ENCODE measurements at places on chromosomes 6 and 20. TPM values are rescaled to one million over a fixed set of nuclear protein-coding genes. Genes with fewer than 3 reads are reported as not detected.
A peak's percentile ranks its signal among the peaks of the same experiment; 100 is the strongest.

The TFAP2A gene
- not detected for total RNA-seq

The RNF182 gene
- total RNA-seq: 2.9 TPM

The RGS17 gene
- 7.8 TPM for total RNA-seq

The BMP6 gene
- total RNA-seq: 1.3 TPM

The OOEP gene
- total RNA-seq: not detected

The FHL5 gene
- not detected for total RNA-seq

The LRFN2 gene
- not detected for total RNA-seq

The EIF2S2 gene
- 223 TPM for total RNA-seq

The GPR6 gene
- not detected for total RNA-seq

- DNase-seq: no peak
Observed at GRCh38 chr6:16521528-16521927, 239.7 kb downstream of the ATXN1 start.

DNA sequence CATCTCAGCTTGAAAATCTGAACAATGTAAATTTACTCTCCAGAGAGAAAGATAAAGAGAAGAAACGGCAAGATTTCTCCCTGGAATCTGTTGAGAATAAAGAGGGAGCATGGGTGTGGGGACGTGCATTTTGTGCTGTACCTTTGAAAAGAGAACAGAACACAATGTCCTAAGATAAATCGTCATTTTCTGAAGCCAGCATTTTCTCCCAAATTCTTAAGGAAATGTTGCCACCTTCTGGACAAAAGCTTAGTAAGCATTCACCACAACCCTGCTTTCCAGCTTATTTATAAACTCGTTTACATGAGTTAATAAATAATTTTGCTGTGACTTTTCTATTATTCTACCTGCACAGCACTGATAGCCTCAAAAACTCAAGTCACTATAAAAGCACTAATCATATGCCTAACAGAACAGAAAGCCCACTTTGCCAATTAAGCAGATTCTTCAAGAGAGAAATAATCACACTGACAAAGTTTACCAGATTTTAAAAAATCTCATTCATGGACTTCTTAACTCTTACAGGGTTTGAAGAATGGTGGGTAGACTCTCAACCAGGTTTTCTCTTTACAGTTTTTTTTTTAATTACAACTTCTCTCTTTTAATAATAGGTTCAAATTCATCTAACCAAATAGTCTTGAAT is 155.8 kb downstream of the MBOAT1 start:
- DNase-seq: peak; percentile 74

- DNase-seq: no peak
Observed at GRCh38 chr6:136306466-136306865, 16.8 kb upstream of the BCLAF1 start.

DNA sequence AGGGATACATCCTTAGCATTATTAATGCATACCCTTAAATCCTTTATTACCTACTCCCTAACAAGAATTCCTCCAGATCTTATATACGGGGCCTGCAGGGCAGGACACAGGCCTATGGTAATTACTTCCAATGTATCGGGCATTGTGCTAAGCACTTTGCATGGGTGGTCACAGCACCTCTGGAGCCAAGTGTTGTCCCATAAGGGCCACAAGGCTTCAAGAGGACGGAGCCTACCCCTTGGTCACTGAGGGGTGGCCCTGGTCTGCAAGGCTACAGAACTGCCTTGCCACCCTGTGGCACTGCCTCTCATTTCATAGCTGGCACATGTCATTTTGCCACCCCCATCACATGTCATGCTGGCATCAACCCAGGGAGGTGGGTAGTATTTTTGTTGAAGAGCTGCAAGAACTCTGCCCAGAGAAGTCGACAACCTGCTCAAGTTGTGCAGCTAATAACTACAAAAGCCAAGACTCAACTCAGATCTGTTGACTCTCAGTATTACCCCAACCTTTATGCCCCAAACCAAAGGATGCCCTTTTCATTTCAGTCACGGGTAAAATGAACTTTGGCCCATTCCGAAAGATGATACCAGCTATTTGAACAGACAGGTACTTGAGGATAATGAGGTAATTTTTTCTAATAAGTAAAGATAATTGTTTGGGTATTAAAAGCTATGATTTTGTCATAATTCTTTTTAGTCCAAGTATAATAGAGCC is 144.1 kb upstream of the AKAP12 start:
- DNase-seq: no peak

GRCh38 chr6:88004707-88005106 is 42.9 kb upstream of the SPACA1 start:
- no peak for DNase-seq

DNA sequence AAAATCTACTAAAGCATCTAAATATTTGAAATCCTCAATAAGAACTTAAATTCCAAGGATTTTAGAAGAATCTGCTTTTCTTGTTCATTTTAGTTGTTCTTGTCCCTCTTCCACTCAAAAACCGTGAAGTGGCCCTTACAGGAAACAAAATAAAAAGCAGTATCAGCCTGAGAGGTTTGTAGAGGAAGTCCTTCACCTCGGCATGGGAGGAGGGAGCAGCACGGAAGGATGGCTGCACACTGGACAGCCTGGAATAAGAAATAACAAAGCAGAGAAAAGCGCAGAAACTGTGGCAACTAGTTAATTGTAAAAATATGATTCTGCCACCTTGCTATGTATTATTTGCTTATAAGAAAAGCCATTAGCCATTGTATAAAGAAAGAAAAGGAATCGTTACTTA is 46.1 kb downstream of the RALGAPA2 start:
- DNase-seq: no peak

GRCh38 chr20:38894091-38894847 is 31.9 kb upstream of the FAM83D start:
- no peak for DNase-seq

GRCh38 chr6:44105146-44105545 is 22.1 kb downstream of the MRPL14 start:
- DNase-seq: no peak

GRCh38 chr20:23162887-23163286 is 76.8 kb upstream of the CD93 start:
- DNase-seq: no peak

- DNase-seq: no peak
Observed at GRCh38 chr6:996271-996852, 303.4 kb upstream of the EXOC2 start.

- peak; percentile 22 for DNase-seq
Observed at GRCh38 chr6:135481783-135482369, 15.7 kb downstream of the AHI1 start.

DNA sequence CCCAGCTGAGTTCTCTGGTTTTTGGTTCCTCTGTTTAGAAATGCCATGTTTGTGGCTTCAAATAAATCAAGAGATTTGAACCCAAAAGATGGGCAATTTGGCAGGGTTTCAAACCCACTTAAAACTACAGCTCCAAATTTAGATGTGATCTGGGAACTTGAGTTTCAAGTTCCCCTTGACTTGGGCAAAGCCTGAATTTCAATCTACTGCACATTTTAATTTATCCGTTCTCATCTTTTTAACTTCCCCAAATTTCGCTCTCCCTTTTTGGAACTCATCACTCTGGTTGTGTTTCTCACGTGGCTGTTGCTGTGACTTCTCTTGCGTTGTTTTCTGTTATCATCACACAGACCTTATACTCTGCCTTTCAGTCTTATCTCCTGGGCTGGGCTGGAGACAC is 230.9 kb downstream of the CDC5L start:
- DNase-seq: no peak

DNA sequence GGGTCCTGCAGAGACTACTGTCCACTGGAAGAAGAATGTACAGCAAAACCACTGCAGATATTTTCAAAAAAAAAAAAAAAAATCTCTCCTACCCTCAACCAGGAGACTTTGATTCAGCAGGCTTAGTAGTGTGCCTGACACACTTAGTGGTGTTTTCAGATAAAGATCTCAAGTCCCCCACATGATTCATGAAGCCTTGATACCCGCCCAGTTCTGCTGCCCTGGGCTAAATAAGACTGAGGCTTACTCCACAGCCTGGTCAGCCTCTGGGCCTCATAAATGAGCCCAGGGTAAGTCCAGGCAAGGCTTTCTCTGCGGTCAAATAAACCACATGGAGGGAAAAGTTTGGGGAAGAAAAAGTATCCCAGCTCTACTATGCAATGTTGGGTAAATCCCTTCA is 222.1 kb upstream of the ARID1B start:
- no peak for DNase-seq

DNA sequence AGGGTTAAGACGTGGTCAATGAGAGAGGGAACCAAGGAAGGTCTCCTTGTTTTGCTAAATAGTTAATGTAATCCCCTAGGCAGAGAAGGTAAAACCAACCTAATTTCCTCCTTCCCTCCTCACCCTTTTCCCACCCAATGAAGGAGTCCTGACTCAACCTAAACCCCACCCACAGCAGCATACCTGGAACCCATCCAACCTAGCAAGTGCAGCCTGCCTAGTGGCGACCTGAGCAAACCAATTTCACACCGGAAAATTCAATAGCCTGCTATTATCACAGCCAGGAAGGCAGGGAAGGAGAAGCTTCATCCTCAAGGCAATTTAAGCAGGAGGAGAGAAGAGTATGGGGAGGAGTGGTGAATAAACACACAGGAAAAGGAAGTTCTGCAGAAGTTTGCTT is 46.9 kb downstream of the OSTM1 start:
- peak; percentile 25 for DNase-seq

DNA sequence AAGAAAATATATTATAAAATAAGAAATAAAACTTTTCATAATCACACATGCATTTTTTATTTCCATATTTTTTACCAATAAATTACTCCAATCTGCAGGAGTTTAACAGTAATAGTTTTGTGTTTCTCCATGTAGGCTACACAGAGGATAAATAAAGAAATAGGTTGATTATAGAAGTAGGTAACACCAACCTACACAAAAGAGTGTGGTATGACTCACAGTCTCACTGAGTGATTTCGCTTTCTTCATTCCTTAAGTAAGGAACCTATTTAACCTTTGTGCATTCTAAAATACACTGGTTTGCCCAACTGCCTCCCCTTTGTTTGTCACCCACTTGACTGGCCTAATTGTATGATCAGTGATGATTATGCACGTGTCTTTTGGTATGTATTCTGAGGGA is 244.2 kb upstream of the RIMS1 start:
- no peak for DNase-seq

DNA sequence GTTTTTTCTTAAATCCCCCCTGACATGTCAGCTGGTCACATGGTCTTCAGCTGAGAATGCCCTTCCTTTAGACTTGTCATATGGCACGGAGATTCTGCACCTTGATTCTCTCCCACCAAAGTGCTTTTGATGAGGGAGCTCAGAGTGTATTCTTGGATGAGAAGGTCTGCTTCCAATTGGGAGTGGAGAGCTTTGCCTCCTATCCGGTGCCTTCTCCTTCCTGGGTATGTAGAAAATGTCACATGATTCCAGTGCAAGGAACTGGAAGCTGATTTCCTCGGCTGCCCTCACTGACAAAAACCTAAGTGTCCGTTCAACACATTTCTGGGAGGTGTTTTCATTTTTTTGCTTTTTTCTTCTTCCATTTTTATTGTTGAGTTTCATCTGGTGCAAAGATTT is 197.2 kb downstream of the TFAP2C start:
- no peak for DNase-seq

DNA sequence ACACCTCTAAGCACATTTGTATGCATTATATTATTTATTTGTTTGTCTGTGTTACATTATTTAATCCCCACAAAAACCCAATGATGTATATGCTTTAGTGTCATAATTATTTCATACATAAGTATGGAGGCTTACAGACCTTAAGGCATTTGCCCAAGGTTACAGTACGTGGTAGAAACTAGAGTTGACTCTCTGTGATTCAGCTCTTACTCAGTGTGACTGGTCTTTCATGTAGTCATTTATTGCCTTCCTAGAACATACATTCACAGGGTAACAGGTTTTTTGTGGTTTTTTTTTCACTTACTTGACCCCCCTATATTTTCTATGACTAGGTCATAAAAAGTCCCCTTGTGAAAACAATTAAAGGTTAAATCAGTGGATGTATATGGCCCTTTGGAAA is 566.8 kb downstream of the TFAP2A start:
- DNase-seq: no peak

DNA sequence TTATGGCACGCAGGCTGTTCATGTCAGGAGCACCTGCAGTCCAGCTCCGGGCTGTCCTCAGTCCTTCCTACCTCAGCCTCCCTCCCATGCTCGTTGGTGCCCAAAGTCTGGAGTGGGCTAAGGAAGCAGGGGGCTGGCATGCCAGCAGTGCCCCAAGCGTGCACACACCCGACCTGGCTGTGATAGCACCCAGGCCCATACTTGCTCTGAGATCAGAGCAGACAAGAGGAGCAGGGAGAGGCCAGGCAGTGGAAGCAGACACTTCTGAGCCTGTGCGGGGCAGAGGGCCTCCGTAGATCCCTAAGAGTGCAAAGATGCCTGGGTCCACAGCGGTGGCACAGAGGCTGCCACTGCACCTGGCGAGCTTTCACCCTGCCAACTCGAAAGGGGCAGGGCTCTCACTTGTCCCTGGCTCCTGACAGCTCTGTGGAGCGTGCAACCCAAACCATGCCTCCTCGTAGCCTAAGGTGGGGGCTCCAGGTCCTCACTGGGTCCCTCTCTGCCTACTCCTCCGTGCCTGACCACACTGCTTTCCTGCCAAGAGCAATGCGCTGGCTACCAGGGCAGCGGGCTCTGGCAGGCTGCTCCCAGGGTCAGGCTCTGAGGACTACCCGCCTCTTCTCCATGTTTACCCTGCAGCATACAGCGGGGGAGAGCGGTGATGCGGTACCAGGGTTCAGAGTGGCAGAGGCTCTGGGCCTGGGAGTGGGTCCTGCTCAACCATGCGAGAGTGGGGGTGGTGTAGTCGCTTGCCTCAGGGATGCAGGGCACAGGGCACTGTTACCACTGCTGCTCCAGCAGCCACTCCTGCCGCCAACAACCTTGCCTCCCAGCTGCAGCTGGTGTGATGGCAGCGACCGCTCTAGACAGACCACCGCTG is 59.5 kb downstream of the MANEA start:
- DNase-seq: no peak

- DNase-seq: no peak
Observed at GRCh38 chr6:4678506-4679300, 97.5 kb upstream of the CDYL start.

DNA sequence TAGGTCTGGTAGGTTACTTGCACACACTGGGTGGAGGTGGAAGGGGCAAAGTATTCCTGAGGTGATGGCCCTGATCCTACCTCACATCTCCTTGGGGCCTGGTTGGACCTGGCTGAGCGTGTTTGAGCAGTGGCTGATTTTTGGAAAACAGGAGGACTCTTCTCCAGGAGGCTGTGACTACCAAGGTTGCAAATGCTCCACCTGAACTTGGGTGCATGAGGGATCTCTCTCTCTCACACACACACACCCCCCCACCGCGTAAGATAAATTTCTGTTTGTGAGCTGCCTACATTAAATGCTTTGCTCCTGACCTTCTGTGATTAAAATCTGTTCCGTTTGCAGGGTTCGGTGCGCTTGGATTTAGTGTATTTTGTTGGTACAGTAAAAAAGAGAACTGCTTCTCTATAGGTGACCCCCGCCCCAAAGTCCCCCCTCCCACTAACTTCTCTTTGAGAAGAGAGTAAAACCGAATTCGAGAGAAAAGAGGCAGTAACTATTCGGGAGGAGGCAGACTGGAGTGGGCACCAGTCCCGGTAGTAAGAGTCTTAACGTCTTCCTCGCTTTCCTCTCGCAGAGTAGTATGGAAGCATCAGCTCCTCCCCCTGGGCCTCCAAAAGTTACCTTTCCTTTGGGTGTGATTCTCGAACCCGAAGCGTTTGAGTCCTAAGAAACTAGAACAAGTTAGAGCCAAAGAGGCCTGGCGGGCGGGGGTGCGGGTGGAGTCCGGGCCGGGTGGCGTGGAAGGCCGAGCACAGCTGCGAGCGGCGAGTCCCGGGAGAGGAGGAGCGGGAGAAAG is 585 bp upstream of the DSE start:
- DNase-seq: peak; percentile 13

GRCh38 chr6:91240878-91241603 is 654.2 kb upstream of the MAP3K7 start:
- no peak for DNase-seq

Measured in fibroblast of the aortic adventitia (primary cell).